NCI-H1930 (cell line): ENCODE measurements at places on chromosomes 3 and 15.

DNA sequence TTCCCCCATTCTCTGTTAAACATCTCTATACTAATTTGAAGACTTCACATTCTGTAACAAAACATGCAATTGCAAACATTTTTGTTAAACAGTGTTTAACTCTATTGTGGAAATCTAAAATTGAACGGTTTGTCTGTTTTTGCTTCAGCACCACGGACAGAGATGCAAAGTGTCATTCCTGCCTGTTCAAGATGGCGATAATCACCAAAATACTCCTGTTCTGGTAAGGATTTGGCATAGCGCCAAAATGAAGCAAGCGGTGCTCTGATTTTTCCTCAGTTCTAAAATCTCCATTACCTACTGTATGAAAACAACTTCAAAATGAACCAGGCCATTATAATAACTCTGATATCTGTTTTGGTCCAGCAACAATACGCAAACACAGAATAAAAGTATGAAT is 129.7 kb upstream of the TUSC7 start:
- no peak for DNase-seq

- no peak for DNase-seq
These were observed 1433.8 kb upstream of the GBE1 start for GRCh38 chr3:83195243-83195642.

GRCh38 chr3:5741017-5741416 is 553.5 kb downstream of the EDEM1 start:
- DNase-seq = no peak

GRCh38 chr3:129016356-129016719 is 15.2 kb downstream of the EFCC1 start:
- no peak for DNase-seq

DNA sequence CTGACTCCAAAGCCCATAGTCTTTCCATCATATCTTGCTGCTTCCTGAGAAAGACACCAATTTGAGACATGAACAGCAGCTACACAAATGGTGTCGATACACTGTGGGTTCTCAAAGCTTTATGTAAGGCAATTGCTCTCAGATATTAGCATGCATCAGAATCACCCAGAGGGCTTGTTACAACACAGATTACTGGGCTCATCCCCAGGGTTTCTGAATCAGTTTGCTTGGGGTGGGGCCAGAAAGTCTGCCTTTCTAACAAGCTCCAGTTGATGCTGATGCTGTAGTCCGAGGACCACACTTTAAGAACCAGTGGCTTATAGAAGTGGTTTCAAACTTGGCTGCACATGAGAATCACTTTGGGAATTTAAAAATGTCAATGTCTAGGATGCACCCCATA is 86.5 kb downstream of the SEMA6D start:
- DNase-seq = no peak

DNA sequence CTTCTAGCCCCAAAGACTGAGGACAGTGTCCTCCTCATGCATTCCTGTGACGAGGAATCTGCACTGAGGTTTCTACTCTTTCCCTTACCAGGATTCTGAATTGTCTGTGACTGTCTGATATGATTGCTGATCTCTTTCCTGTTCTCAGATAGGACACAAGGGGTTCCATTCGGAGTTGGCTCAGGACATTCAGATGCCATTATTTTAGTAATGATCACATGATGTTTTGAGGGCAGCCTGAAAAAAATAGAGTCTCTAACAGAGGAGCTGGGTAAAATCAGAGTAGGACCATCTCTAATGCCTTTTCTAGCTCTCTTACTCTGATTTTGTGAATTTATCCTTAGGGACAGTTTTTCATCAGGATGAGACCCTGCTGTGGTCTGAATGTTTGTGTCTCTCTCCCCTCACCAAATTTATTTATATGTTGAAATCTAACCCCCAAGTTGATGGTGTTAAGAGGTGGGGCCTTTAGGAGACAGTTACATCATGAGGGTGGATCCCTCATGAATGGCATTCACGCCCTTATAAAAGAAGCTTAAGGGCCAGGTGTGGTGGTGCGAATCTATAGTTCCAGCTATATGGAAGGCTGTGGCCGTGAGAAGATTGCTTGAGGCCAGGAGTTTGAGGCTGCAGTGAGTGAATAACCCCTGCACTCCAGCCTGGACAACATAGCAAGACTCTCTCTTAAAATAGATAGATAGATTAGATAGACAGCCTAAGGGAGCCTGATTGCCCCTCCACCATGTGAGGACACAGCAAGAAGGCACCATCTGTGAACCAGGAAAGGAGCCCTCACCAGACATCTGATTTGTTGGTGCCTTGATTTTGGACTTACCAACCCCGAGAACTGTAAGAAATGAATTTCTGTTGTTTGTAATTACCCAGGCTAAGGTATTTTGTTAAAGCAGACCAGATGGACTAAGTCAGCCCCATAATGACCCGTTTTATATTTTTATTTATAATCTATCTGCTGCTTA is 24.4 kb downstream of the FNDC3B start:
- DNase-seq = no peak

DNA sequence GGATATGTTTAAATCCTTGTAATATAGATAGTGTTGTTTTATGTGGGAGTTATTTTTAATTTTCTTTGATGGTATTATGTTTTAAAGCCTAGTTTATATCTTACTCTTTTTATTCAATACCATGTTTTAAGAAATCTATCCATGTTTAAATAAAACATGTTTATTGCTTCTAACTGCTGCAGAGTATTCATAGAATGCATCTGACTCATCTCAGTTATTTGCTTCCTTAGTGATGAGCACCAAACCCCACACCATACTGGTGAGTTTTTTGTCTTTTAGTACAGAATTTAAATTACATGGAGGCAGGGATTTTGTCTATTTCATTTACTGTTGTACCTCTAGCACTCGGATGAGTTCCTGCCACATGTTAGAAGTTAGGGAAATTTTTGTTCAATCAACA is 209.2 kb downstream of the NSUN3 start:
- no peak for DNase-seq

- DNase-seq = no peak
These were observed 20.7 kb upstream of the SLC28A1 start for GRCh38 chr15:84863565-84864443.

- DNase-seq = no peak
These were observed 571.6 kb upstream of the ARPP21 start for GRCh38 chr3:35067750-35068149.

DNA sequence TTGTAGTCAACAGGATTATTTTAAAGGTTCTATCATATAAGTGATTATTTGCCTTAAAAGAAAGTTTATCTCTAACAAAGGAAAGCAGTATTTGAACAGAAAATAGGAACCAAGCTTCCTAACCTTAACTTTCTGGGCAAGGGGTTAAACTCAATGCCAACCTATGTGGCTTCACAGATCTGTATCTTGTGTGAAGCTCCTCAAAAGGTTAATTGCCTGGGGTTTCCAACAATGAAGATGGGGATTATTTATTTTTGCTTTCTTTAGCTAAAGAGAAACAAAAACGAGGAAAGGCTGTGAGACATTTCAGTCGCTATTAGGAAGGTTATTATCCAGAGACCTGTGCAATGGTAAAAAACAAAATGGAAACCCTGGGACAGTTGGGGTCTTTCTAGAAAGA is 1.1 kb upstream of the WDR82 start:
- DNase-seq = no peak
